ENCODE measurements at places on chromosomes 1 and 21. TPM values are rescaled to one million over a fixed set of nuclear protein-coding genes. Genes with fewer than 3 reads are reported as not detected.

DNA sequence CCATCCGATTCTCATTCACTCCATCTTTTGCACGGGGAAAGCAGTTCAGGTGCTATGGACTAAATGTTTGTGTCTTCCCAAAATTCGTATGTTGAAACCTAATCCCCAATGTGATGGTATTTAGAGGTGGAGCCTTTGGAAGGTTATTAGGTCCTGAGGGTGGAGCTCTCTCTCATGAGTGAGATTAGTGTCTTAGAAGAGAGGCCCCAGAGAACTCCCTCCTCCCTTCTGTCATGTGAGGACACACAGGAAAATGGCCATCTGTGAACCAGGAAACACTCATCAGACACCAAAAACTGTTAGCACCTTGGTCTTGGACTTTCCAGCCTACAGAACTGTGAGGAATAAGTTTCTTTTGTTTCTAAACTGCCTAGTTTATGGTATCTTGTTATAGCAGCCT is 15.8 kb upstream of the CCDC190 start:
- DNase-seq: no peak

DNA sequence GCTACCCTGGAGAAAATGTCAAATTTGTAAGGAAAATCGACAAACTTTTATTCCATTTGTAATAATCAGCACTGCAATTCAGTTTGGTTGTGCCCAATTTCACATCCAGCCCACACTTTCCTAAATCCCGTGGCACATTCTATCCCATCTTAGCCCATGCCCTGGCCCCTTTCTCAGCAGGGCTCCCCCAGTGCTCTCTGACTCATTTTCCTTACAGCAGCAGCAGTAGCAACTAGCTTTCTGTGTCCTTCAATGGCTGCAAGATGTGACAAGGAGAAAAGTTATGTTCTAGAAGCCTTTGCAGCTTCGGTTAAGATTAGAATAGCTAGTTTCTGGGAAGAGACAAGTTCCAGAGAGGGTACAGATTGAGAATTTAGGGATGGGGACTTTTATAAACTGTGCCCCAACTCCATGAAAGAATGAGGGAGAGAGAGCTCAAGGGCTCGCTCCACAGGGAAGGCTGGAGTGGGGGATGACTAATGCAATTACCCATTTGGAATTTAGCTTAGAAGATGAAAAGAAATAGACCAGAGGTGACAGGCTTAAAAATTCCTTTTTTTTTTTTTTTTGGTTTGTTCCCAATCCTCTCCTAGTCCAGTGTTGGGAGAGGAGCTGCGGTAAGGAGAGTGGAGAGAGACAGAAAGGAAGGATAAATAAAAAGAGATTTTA is 47.0 kb upstream of the POU2F1 start:
- DNase-seq: no peak

- DNase-seq: no peak
Measured at GRCh38 chr21:38910390-38911067, 104.8 kb downstream of the ETS2 start.

DNA sequence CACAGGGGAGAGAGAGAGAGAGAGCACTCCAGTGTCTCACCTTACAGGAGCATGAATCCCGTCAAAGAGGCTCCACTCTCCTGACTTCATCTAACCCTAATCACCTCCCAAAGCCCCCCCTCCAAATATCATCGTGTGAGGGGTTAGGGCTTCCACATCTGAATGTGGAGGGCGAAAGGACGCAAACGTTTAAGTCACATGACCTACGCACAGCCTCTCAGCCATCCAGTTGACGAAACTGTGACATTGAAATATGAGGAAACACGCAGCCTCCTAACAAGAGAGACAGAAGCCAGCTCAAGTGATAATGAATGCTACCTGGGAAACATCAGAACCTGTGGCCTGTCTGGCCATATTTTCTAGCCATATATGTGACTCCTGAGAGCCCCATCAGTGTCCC is 63.7 kb downstream of the MATN1 start:
- DNase-seq: no peak

GRCh38 chr1:99252630-99253029 is 11.7 kb upstream of the PLPPR4 start:
- no peak for DNase-seq

DNA sequence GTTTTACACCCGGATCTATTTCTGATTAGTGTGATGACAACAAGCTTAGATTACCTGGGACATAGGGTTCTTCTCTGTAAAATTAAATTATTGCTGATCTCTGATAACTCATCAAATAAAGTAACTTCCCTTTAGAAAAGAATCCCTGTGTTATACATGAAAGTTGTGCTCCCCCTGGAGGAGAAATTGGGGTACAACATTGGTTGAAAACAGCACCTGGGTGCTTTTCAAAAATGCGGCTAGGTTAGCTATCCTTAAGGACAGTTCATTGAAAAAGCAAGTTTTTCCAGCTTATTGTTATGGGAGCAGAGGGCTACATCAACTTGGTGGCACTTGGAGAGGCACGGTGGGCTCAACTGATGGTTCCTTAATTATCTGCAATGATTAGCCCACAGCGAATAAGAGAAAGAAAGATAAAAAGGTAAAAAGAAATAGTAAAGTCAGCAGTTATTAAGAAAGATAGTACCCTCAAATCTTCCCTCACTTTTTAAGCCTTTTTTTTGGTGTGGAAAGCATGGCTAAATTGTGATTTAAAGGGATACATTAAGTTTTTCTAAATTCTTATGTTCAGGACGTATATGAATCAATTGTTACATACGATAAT is 97.8 kb downstream of the FMN2 start:
- peak; percentile 35 for DNase-seq

DNA sequence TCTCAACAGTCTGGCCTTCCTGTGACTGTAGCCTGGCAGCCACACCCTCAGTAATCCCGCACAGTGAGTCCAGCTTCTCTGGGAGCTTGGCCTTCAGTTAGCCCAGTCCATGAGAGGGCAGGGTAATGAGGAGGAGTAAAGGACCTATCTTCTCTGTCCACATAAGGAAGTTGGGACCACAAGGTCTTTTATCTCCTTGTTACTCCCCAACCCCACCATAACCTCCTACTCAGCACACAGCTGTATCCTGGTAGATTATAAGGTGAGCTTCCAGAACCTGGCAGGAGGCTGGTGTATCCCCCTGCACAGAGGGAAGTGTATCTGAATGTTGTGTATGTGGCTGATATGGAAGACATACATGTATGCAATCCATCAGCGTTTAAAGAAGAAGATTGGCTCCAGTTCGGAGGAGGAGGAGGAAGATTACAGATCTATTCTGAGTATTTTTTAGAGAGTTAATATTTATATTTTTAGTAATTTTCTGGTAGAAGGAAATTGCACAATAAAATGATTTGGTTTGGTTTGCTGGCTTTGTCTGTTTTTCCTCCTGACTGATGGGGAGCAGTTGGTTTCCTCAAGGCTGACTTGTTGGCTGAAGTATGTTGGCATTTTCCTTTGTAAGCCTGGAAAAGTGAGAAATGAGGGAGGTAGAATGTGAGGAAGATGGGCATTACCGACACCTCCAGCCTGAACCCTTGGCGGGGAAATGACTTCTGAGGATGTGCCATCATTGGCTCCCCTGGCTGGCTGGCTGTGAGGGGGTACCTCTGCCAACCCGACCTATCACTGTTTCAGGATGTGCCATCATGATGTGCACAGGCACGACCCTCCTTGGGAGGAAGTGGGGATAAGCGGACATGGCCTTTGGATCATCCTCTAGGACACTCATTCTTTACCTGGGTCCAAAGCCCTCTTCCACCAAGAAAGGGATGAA is 5.0 kb downstream of the C1orf226 start:
- peak; percentile 93 for DNase-seq

DNA sequence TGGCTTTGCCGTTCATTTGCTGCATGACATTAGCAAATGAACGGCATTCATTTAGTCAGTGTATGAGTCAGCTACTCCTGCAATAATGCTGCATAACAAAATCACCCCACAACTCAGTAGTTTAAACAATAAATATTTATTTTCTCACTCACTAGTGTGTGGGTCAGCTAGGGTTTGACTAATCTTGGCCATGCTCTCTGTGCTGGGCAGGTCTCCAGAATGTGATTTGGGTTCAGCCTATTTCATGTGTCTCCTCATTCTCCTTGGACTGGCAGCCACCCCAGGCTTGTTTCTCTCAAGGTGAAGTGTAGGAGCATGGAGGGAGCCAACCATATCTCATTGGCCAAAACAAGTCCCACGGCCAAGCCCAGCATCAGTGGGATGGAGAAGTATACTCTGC is 104.3 kb downstream of the LACTBL1 start:
- DNase-seq: no peak

DNA sequence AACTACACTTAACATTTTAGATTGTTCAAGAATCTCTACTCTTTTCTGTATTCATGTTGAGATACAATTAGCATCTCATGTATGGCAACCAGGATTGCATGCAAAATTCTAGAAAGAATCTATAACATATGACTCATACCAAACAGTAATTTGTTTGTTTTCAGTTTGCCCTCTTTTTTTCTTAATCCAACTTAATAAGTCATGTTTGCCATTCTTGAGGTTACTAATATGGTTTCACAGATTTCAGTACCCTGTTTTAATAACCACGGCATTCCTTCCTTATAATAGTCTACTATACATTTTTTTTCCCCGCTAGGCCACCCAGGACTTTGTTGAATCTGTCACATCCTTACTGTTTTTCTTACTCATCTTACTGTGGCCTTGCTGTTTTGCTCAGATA is 140.8 kb downstream of the FMN2 start:
- no peak for DNase-seq

GRCh38 chr1:199009447-199009846 is 370.6 kb downstream of the PTPRC start:
- DNase-seq: no peak

- DNase-seq: peak; percentile 53
Measured at GRCh38 chr1:23854568-23854967, 13.5 kb downstream of the FUCA1 start.

- DNase-seq: peak; percentile 74
Measured at GRCh38 chr1:112698366-112699310, 8.3 kb downstream of the RHOC start.

DNA sequence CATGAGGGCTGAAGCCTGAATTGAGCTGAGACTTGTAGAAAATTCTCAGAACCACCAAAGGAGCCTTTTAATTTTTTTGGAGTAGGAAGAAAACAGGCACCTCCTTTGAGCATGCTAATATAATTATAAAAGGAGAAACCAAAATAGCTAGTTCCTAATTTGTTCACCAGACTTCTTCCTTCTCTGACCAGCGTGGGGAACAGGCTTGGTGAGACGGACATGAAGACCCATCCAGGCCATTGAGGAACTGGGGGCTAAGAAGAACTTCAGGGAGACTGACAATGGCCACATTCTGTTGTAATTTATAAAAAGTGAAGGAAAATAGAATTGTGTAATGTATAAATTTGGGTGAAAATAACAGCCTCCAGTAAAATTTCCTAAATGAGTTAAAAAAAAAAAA is 62.6 kb downstream of the MAN1C1 start:
- DNase-seq: no peak

- DNase-seq: no peak
Measured at GRCh38 chr21:38968887-38969543, 163.3 kb downstream of the ETS2 start.

DNA sequence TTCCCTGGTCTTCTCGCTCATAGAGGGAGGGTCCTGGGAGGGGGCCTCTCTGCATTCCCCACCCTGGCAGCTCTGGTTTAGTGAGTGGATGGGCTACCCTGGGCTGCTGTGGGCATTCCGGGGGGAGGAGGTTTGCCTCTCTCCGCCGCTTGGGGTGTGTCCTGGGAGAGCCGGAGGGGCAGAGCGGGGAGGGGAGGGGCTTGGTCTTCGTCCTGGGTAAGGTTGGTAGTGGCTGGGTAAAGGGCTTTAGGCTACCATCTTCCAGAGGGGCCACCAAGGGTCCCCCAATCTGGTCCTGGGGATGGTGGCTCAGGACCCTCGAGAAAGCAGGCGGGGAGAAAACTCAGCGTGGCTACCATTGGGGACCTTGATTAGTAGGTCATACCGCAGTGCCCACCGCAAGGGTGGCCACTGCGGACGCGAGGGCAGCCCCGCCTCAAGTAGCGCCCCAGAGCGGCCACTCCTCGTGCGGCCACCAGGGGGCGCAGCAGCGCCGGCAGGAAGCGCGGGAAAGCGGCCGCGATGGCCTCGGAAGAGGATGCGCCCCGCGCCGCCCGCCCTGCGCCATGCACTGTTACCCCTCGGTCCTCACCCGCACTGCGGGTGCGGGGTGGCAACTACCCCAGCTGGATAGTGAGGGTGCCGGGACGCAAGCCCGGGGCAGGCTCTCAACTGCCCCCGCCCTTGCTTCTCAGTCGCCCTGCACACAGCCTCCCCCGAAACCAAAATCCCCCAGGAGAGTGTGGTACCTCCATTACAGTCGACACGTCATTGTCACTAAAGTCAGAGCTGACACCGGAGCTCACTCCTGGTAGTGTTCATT is 44.1 kb upstream of the SLC25A33 start:
- peak; percentile 81 for DNase-seq

- DNase-seq: no peak
Measured at GRCh38 chr1:183048087-183049085, 25.2 kb downstream of the LAMC1 start.

Gene CNKSR1
- total RNA-seq: 1.6 TPM

Gene SASS6
- total RNA-seq: 18.7 TPM

Gene F13B
- total RNA-seq: not detected

Gene KRTAP21-2
- total RNA-seq: not detected

Gene SLC45A3
- total RNA-seq: 2.5 TPM

Gene BLACAT1
- 0.83 TPM for total RNA-seq

Gene NKAIN1
- not detected for total RNA-seq

Gene SPRR4
- not detected for total RNA-seq

Measured in K562 (cell line).